ENCODE measurements at places on chromosomes 5 and 9.

DNA sequence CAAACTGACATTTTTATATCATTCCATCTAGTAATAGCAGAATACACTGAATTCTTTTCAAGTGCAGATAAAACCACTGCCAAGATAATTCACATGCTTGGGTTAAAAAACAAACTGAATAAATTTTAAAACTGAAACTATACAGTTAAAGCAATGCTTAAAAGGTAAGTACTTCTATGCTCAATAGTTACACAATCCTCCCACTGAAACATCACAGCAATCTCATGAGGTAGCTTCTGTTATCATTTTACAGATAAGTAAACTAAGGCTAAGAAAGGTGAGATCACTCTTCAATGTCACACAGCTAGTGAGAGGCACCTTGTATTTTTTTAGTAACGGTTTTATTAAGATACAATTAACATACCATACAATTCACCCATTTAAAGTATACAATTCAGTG lies 13.4 kb upstream of the GOLGA1 start:
- DNase-seq, result no peak

GRCh38 chr9:34665067-34665380 lies 2.6 kb upstream of the CCL27 start:
- no peak for DNase-seq

- DNase-seq, result no peak
These were observed 260.0 kb downstream of the AUH start for GRCh38 chr9:91101611-91102168.

DNA sequence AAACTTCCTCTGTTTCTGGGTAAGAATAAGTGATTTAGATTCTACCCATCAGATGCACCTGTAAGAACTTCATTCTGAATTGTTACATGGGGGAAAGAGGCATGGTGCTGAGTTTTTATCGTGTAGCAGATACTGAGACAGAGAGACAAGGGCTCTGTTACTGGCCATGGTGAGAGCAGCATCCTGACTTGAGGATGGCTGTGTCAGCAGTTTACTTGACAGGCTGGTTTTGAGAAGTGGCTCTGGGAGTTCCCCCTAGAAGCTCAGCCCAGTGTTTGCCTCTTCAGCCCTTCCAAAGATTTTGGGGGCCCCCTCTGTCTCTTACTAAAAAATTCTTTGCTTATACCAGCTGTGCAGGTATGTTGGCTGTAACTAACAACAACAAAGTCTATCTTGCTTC lies 510.5 kb downstream of the LRRC70 start:
- no peak for DNase-seq

GRCh38 chr5:172098883-172099282 lies 89.1 kb downstream of the STK10 start:
- no peak for DNase-seq

DNA sequence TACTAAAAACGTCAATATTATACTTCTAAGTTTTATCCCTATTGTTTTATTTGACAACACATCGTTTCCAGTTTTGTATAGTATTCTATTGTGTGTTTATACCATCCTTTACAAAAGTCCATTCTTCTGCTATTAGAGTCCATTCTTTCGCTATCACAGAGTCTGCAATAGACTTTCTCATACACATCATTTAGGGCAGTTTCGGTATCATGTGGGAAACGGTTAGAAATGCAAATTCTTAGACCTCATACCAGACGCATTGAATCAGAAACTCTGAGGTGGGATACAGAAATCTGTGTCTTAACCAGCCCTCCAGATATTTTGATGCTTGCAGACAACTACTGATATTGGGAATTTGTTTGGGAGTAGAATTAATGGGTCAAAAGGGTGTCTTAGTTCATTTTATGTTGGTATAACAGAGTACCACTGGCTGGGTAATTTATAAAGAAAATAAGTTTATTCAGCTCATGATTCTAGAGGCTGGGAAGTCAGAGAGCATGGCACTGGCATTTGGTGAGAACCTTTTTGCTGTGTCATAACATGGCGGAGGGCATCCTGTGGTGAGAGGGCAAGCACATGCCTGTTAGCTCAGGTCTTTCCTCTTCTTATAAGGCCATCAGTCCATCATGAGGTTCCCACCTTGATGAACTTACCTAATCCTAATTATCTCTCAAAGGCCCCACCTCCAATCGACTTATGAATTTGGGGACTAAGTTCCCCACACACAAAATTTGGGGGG lies 21.1 kb downstream of the CARTPT start:
- no peak for DNase-seq

DNA sequence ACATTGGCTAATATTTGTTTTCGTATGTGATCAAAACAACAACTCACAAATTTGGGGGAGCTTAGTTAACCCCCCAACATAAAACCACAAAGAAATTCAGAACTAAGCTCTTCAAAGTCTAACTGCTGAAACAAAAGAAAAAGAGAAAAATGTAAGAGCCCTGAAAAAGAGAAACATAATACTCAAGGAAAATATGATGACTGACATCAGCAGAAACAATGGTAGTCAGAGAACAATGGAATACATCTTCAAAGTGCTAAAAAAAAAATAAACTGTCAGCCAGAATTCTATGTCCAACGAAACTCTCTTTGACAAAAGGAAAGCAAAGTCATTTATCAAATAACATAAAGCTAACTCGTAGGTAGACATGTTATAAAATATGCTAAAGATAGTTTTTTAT lies 566.3 kb upstream of the GRAMD2B start:
- DNase-seq, result no peak
